ENCODE measurements at places on chromosomes 3 and 15.

DNA sequence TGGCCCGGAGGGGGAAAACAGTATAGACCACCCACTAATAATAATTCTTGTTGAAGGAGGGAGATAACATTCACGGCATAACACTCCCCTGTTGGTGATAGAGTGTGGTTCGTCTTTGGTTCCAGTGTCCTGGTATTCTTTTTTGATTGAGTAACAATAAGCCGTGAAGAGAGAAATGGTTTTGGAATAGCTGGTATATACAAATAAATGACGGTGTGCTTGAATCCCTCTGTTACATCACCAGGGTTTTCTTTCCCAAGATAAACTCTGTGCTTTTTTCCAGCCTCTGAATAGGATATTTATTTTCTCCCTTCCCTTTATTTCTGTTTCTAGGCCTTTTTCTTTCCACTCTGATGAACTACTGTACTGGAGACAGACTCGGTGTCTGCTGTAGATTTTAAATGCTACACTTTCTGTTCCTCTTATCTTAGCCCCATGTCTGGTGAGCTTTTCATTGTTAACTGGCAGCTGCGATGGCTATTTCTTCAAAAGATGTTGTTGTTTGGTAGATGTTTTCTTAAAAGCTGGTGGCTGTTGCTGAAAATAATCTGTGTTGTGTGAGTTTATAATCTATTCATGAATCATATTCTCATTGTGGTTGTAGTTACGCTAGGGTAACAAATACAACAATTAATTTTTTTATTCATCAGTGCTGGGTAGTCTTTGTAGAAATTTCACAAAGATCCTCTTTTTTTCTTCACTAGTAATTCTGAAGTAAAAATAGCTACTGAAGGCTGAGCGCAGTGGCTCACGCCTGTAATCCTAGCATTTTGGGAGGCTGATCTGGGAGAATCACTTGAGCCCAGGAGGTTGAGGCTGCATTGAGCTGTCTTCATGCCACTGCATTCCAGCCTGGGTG lies 15.5 kb upstream of the SCAANT1 start:
- no peak for DNase-seq

DNA sequence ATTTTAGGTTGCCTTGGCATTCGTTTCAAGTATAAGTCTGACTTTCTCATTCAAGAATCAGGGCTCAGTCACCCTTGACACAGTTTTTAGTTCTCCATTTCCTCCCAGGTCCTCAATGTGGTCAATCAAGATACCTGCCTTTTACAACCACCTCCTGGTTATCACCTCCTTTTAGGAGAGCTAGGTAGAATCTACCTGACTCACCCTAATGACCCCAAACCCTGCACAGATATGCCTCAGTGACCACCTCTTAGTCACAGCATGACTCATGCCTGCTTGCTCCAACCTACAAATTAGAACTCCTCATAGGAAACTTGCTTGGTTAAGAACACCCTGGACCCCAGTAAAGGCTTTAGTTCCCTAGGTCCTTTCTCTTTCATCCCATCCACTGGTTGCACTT lies 22.5 kb downstream of the DMXL2 start:
- DNase-seq: no peak

- DNase-seq: no peak
These were observed 644.6 kb downstream of the CADM2 start for GRCh38 chr3:85603378-85603777.

GRCh38 chr15:95363646-95364045 lies 966.9 kb upstream of the NR2F2 start:
- DNase-seq: no peak

GRCh38 chr3:162602619-162603018 lies 1106.0 kb downstream of the OTOL1 start:
- DNase-seq: no peak

- DNase-seq: no peak
These were observed 4.4 kb downstream of the MYO5C start for GRCh38 chr15:52291204-52291603.

GRCh38 chr3:69739204-69740102 lies at the start of gene MITF:
Gene MITF (plus strand): TSS chr3:69739464. CDS start chr3:69739598, 134 bp downstream.
- DNase-seq: peak; percentile 86

GRCh38 chr3:126959136-126959920 lies 23.6 kb upstream of the PLXNA1 start:
- no peak for DNase-seq

DNA sequence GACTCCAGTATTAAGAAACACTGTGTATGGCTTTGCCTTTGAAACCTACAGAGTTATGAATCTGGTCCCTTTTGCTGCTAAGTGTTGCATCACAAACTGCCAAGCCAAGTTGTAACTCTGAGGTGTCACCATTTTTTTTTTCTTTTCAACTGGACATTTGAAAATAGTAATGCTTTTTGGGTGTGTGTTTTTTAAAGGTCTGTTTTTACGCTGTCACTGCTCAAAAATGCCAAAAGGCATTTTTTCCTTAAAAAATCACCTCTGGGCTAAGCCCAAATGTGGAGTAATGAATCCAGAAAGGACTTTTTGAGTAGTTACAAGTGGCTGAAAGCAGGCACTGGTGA lies 9.5 kb downstream of the SMAD3 start:
- DNase-seq: no peak

GRCh38 chr15:95598251-95598855 lies 732.1 kb upstream of the NR2F2 start:
- DNase-seq: no peak

DNA sequence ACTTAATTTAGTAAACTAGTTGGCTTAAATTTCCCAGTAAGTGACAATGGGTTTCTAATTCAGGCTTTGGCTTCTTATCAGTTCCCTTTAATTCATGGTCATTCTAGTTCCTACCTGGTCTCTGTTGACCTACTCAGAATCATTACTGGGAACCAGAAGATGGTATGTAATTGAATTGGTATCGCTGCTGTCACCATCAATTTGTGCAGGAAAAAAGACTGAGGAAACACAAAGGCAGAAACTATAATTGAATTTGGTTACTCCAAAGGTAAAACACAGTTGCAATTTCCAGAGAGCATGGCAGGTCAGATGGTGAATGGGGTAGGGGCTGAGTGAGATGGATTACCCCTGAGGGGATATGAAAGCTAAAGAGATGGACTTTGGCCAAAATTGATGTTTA lies 226.5 kb upstream of the GAP43 start:
- no peak for DNase-seq

- DNase-seq: no peak
These were observed 336.7 kb upstream of the ZNF717 start for GRCh38 chr3:76122007-76122406.

GRCh38 chr3:42505128-42505848 lies 2.8 kb downstream of the VIPR1 start:
- no peak for DNase-seq

DNA sequence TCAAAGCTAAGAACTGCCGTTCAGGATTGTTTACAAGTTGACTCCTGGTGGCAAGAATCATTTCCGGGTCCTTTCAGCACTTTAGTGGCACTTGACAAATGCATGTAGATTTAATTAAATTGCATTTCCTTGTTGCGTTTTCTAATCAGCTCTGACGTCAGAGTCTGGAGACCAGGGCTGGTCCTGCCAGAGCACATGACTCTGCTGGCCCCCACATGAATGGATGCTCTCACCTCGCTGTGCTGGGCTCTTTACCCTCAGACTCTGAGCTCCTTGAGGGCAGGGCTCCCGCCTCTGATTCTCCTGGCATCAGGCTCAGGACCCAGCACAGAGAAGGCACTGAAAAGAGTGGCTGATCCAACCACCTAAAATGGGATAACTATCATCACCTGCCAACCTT lies 69.4 kb downstream of the FEM1B start:
- DNase-seq: no peak

- DNase-seq: no peak
These were observed 404.4 kb upstream of the NECTIN3 start for GRCh38 chr3:110667216-110667615.

DNA sequence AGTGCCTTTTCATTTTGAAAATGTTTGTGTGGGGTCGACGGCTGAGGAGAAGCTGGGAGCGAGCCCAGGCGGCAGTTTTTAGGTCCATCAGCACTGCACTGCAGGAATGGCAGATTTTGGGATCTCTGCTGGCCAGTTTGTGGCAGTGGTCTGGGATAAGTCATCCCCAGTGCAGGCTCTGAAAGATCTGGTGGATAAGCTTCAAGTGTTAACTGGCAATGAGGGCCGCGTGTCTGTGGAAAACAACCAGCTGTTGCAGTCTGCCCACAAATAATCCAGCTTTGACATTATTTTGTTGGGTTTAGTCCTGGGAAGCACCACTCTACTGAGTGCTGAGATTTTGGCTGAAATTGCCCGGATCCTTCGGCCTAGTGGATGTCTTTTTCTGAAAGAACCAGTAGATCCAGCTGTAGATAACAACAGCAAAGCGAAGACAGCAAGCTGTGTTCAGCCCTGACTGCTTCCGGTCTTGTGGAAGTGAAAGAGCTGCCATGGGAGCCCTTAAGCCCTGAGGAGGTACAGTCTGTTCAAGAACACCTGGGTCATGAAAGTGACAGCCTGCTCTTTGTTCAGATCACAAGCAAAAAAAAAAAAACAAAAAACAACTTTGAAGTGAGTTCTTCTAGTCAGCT lies 13.1 kb upstream of the ANP32A start:
- no peak for DNase-seq

- DNase-seq: no peak
These were observed 53.4 kb upstream of the SMAD6 start for GRCh38 chr15:66648588-66648987.

- no peak for DNase-seq
These were observed 262.9 kb downstream of the TIGIT start for GRCh38 chr3:114556657-114557213.

DNA sequence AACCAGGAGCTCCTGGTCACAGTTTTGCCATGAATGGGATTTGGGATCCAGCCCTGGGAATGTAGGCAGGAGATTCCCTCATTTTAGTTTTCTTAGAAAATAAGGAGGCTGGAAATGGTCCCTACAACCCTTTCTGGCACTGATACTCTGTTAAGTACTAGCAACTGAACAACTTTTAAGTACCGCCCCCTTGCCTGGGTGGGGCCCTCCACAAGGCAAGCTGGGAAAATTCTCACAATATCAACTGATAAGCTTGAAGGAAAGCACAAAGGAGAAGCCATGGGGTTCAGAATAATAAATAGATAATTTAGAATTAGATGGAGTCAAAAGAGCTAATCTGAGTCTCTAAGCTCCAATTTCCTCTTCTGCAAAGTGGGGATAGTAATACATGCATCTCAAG lies 4.2 kb upstream of the DGKG start:
- DNase-seq: no peak

DNA sequence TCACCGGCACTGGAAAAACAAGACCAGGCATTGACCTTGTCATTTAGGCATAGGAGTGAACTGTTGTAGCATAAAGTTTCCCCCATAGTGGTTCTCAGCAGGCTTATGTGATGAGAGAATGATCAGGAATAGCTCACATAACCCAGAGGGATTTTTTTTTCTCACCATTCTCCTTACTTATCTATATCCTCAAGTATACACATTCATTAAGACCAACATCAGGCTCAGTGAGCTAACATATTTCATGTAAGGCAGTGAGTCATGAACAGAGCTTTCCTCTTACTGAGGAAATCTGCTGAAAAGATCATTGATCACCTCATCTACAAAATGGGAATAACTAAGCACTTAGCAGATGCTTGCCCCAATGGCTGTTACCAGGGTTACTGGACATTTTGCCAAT lies 396.6 kb upstream of the TMCO5A start:
- no peak for DNase-seq

DNA sequence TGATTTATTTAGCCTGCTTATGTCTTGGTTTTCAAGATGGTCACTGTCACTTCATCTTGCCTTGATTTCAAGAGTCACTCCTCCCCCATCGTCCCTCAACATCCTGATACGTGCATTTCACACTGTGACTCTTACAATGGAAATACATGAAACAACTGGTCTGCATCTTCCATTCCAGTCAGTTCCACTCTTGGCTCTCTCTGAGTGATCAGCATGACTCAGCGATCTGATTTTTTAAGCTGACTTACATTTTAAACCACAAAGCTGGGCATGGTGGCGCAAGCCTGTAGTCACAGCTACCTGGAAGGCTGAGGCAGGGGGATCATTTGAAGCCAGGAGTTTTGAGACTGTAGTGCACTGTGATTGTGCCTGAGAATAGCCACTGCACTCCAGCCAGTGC lies 271.2 kb upstream of the ROPN1 start:
- no peak for DNase-seq

GRCh38 chr3:185153861-185154629 lies 1.2 kb upstream of the C3orf70 start:
- no peak for DNase-seq

GRCh38 chr3:30988769-30989168 lies 94.3 kb upstream of the GADL1 start:
- DNase-seq: no peak

DNA sequence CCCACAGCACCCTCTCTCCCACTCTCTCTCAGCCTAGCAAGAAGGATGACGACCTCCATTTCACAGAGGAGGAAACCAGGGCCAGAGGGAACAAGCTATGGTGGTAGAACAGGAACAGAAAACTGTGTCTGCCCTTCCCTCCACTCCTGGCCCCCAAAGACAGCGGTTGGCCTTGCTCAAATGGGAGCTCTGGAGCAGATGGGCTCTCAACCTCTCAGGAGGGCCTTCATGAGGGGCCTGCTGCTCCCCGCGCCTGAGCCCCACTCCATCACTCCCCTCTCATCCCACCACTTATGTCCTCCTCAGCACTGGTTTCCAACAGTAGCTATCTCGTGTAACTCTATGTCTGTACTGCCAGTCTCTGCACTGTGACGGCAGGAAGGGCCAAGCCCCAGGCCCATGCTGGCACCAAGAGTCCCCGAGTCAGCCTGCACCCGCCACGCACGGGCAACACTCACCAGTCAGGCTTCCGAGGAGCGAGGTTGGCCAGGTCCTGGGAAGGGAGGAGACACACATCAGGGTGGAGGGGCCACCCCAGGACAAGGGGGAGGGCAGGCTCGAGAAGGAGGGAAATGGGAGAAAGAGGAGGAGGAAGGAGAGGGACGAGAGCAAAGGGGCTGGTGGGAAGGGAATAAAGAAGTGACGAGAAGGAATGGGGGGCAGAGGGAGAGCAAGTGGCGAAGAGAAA lies 45.5 kb downstream of the PTH1R start:
- peak; percentile 2 for DNase-seq

DNA sequence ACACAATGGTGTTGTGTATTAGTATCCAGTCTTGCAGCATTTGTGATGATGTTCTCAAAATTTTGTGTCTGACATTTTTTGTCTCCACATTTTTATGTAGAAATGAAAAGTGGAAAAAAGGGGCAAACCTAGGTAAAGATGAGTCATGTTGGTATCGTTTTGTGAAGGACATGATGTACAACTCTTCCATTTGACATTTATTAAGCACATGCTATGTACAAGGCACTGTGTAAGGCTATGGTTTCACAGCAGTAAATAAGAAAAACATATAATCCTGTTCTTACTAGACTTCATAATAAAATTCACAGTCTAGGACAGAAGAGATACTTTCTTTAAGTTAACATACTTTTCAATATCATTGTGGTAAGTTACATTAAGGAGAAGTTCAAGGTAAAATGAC lies 143.5 kb upstream of the CNTN4 start:
- no peak for DNase-seq

- DNase-seq: no peak
These were observed 40.9 kb upstream of the PIK3R4 start for GRCh38 chr3:130787422-130788068.

DNA sequence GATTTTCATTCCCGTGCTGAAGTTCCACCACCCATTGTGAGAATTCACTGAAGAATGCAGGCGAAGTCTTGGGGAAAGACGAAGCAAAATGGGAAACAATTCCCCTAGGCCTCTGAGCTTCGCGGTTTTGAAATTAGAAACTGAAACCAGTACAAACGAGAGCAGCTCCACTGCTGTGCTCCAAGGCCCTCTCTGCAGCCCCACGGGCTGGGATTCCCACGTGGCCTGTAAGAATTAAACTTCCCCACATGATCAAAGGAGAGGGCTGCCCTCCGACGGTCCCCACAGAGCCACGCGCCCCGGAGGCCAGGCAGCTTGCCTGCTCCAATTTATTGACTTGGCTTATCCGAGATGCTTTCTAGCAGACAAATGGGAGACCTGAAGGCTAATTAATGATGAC lies 144.0 kb downstream of the GREM1 start:
- DNase-seq: no peak
